ENCODE measurements at places on chromosomes 1 and 21.
A peak's percentile ranks its signal among the peaks of the same experiment; 100 is the strongest.

GRCh38 chr1:153538315-153538821 lies 2.4 kb downstream of the S100A5 start:
- DNase-seq: no peak

DNA sequence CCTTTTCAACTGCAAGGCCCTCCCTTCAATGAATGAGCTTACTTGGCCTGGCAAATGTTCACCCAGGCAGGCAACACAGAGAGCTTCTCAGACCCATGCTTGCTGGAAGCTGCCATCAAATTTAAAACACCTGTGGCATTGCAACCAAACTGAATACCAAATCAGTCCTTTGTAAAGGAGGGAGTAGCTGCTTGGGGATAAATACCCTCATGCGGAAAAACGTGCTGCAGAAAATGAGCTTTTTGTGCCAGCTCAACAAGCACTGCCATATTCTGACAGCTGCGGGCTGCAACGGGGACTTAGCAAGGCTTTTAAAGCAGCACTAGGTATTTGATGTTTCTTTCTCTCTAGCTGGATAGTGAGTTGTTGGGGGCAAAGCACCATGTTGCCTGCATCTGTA lies 119.7 kb downstream of the PLPPR4 start:
- DNase-seq: no peak

GRCh38 chr1:87785386-87785785 lies 456.7 kb downstream of the LMO4 start:
- DNase-seq: no peak

GRCh38 chr21:34583926-34584563 lies 30.9 kb downstream of the RCAN1 start:
- no peak for DNase-seq

GRCh38 chr1:181219938-181220337 lies 131.4 kb downstream of the IER5 start:
- no peak for DNase-seq

- no peak for DNase-seq
Observed at GRCh38 chr21:21247424-21247823, 249.2 kb downstream of the NCAM2 start.

GRCh38 chr1:152191711-152192110 lies 32.3 kb downstream of the HRNR start:
- DNase-seq: no peak

GRCh38 chr1:232737917-232738316 lies 67.3 kb upstream of the MAP10 start:
- no peak for DNase-seq

- no peak for DNase-seq
Observed at GRCh38 chr1:25467193-25467592, 36.5 kb downstream of the MACO1 start.

DNA sequence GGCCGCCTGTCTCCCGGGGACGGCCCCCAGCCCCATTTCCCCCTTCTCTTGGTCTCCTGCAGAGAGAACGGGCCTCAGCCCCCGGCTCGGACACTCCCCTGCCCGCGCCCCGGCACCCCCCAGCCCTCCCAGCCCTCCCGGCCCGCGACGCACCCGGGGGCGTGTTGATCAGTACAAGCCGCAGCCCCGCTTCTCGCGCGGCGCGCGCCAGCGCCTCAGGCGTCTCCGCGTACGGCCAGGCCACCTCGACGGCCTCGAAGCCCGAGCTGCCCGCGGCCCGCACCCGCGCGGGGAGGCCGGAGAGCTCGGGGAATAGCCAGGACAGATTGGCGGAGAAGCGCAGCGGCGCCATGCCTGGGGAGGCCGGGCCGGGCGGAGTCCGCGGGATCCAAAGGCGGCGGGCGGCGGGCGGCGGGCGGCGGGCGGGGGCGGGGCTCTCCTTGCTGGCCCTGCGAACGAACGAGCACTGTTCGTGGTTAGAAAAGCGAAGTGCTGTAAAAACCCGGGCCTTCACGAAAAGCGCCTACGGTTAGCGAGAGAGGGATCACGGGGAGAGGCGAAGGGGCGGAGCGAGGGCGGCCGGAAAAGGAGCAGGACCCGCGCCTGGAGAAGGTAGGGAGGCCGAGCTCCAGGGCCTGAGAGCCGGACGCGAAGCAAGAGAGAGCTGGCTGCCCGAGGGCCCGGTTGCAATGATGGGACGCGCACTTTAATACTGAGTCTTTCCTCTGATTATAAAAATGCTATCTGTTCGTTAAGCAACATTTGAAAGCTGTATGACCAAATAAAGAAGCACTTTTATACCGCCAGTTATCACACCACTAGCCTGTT lies at the start of gene HYI:
HYI (minus strand) TSS at position 490 of the 828 bp plus-strand sequence; CDS start at position 352, 138 bp downstream.
- peak; percentile 82 for DNase-seq

DNA sequence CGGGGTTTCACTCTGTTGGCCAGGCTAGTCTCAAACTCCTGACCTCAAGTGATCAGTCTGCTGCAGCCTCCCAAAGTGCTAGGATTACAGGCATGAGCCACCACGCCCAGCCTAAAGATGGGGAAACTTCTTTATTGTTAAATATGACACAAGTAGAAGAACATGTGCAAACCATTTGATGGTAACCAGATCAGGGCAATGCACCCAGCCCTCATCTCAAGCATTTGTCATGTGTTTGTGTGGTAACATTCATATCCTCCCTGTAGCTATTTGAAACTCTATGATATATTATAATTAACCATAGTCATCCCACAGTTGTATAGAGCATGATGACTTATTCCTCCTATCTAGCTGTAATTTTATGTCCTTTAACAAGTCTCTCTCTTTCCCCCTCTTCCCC lies 119.5 kb upstream of the TMPRSS2 start:
- DNase-seq: no peak

GRCh38 chr1:92317836-92318493 lies 19.1 kb downstream of the RPAP2 start:
- DNase-seq: no peak

DNA sequence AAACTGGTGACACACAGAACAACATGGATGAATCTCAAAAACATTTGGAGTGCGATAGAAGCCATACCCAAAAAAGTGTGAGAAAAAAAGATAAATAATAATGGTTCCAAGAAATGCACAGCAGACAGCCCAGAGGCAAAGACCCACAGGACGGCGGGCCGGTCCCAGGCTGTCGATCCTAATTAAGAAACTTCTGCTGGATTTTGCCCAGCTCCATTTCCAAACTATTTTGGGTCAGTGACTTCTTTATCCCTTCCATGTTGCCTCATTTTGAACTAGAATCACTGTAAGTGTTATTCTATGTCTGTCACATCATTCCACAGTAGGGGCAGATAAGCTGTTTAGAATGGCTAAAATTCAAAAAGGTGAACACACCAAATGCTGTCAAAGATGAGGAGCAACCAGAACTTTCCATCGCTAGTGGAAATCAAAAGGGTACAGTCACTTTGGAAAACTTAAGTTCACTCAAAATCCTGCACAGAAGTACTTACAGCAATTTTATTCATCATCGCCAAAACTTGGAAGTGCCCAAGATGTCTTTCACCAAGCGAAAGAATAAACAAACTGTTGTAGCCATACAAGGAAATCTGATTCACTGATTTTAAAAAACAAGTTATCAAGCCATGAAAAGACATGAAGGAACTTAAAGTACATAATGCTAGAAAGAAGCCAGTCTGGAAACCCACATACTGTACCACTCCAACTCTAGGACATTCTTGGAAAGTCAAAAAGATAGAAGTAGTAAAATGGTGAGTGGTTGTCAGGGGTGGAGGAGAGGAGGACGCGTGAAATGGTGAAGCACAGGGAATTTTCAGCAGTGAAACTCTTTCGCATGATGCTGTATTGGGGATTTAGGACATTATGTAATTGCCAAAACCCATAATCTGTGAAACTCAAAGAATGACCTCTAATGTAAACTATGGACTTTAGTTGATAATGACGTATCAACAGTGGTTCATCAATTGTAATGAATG lies 7.5 kb downstream of the NBPF1 start:
- DNase-seq: no peak

DNA sequence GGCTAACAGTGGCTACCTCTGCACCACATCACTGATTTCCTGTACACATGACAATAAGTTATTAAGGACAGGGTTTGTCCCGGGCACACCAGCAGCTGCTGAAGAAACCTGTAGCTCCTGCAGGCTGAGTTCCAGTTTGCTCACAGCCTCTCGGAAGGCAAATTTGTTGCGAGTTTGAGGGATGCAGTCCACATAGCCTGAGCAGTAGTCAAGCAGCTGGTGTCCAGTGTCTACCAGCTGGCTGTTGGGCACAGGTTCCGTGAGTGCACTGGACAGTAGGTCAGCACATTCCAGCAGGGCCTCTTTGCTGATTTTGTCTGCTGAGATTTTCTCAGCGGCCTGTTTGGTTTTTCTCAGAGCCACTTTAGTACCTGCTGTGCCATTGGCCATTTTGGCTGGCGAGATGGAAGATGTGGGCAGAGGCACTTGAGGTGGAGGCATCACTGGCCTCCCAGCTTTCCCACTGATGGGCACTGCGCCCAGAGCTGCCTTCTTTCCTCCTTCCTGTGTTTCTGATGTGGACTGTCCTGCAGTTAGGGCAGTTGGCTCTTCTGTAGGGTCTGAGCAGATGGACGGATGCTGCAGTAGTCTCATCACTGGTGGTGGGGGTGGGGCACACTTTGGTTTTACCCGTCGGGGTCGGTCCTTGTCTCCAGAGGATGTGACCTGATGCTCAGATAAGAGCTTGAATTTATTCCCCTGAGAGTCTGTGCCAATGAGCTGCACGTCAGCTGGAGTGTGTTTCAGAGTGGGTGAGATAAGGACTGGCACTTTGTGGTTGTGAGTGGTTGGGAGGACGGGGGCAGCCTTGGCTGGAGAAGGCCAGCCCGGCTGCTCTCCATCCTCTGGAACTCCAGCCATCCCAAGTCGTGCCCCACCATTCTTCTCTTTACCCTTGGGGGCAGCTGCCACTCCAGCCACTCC lies 26.1 kb downstream of the TOR3A start:
- no peak for DNase-seq

DNA sequence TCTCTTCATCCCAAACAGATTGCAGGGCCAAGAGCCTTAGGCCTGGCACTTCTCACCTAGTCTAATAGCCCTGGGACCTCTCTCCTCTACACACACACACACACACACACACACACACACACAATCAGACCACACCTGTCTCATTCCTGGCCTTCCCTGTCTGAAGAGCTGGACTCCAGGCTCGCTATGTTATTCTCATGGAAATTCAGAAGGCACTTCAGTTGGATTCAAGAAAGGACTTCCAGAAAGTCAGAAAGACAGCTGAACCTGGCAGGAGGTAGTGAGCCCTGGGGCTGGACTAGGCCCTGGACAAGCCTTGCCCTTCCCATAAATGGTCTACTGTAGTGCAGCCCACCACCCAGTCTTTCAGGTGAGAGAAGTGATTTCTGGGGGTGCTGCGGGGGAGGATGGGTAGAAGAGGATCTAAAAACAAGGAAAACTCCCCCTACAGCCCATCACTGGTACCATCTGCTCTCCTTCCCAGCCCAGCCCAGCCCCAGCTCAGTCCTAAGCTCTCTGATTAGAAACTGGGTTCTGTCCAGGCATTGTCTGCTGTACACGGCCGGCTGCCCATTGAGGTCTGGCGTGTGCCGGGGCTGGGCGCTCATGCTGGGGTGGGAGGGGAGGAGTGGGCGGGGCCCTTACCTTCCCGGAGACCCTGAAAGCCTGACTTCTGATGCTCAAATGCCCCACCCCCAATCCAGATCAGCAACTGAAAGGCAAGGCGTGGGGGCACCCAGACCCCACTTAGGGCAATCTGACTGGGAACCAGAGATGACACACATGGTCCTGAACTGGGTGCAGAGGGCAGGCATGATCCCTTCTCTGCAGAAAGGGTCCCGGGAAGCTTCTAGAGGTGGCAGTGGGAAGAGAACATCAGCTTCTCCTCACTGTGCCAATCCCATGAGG lies 2.5 kb downstream of the KIF21B start:
- no peak for DNase-seq

DNA sequence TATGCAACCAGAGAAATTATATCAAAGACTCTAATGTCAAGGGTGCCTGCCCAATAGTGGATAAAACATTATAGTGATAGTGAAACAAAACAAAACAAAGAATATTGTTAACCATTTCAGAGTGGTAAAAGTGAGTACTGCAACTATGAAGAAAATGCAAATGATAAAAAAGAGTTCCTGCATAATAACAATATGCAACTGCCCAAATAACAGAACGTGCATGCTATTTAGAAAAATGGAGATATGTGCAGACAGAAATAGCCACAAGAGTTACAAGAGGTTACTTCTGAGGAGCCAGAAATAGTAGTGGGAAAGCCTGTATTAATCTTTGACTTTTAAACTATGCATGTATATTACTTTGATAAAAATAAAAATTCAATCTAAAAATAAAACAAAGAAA lies 302.5 kb downstream of the NEGR1 start:
- no peak for DNase-seq

- no peak for DNase-seq
Observed at GRCh38 chr1:102640312-102640711, 468.0 kb downstream of the COL11A1 start.

DNA sequence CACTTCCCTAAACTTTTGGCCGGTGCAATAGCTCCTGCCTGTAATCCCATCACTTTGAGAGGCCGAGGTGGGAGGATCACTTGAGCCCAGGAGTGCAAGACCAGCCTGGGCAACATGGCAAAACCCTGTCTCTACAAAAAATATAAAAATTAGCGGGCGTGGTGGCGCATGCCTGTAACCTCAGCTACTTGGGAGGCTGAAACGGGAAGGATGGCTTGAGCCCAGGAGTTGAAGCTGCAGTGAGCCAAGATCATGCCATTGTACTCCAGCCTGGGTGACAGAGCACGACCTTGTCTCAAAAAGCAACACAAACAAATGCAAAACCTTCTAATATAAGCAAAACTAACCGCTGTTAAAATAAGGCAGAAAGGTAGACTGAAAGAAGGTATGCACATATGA lies 25.9 kb downstream of the TMEM51 start:
- no peak for DNase-seq

DNA sequence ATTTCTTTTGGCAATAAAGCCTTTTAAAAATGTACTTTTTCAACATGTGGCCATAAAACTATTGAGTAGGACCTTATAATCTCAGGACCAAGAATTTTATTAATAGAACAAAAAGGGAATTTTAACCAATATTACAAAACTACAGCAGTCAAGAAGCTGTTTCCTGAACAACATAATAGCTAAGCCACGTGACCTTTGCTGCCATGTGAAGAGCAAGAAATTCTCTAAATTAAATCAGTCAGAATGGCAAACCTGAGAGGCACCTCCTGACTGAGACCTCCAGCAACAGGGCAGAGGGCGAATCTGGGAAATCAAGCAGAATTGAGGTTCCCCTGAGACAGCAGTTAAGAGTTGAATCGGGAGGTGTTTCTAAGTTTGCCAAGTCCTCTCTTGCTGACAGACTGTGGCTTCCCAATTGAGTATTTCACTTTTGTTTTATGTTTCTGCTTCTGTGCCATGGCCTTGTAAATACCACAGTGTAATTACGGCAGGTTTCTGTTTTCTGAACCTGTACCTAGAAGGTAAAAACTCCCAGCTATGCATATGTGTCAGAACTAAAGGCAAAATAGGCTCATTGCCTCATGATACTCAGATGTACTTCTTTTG lies 358.4 kb downstream of the NTNG1 start:
- no peak for DNase-seq

DNA sequence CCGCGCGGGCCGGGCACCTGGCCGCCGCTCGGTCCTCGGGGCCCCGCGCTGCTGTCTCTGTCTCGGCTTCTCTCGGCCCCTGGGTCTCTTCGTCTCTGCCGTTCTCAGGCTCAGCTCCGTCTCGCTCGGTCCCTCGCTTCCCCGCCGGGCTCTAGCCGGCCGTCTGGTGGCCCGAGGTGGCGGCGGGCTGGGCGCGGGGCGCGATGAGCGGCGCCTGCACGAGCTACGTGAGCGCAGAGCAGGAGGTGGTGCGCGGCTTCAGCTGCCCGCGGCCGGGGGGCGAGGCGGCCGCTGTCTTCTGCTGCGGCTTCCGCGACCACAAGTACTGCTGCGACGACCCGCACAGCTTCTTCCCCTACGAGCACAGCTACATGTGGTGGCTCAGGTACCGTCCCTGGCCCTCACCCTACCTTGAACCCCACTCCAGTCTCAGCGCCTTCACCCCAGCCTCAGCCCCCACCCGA lies 355 bp downstream of the SHISAL2A start:
- DNase-seq: no peak

Data from HS-27A (cell line).